ENCODE measurements at places on chromosomes 2 and 18.

- no peak for DNase-seq
These were observed 60.0 kb upstream of the PSME4 start for GRCh38 chr2:54030806-54031205.

GRCh38 chr2:883803-884748, 66.6 kb upstream of the SNTG2 start:
- DNase-seq: no peak

GRCh38 chr18:13661779-13662256, 64.5 kb downstream of the FAM210A start:
- no peak for DNase-seq

DNA sequence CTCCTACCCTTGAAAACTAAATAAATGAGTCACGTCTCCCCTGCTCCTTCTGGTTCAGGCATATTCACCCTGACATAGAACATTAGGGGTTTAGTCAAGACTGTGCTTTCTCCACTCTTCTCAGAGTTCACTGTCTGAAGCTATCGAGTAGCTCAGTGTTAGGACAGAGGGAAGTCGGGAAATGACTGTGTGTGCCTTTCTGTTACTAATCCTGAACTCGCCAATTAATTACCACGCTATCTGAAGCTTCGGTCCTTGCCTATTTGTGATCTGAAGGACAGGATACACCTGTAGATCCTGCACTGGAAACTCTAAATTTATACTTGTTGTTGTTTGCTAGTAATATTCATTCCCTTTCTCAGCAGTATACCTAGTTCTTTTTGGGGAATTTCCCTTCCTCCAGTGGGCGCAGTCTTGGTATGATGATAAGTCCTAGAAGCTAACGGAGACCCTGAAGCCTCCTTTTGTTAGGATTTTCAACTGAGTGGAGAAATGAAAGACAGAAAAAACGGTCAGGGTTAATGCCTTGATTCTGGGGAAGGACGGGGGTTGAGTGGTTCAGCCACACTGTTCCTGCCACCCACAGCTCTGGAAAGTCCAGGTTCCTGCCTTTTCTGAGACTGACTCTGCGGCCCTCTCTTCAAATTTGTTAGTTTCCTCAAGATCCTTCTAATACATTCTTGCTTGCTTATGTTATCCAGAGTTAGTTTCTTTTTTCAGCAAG, 218.0 kb downstream of the DLGAP1 start:
- no peak for DNase-seq

DNA sequence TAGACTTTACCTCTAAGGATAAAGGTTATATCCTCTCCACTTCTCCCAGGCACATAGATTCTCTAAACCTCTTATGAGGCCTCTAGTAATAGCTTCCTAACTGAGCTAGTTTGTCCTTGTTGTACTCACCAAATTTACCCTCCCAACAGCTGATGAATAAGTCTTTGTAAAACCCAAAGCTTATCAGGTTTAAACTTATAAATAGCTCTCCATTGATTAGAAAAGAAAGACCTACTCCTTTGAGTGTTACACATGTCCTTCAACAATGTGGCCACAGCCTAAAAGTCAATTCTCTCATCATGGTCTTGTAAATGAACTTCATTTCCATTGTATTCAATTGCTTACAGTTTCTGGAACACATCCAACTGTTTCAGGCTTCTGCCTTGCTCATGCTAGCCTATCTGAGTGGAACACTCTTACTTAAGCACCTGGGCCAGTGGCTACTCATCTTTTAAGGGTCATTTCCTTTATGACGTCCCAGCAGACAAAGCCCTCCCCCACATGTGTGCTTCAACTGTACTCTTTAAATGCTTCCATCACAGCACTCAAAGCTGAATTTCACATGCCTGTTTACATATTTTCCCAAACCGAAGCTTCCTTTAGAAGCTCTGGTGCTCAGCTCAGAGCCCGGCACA, 131.6 kb downstream of the CDH2 start:
- no peak for DNase-seq

GRCh38 chr18:54786206-54786605, 42.1 kb upstream of the RAB27B start:
- no peak for DNase-seq

- peak; percentile 54 for DNase-seq
These were observed 53.8 kb downstream of the TGOLN2 start for GRCh38 chr2:85273738-85274731.

GRCh38 chr2:106995556-106995955, 109.6 kb upstream of the ST6GAL2 start:
- no peak for DNase-seq

DNA sequence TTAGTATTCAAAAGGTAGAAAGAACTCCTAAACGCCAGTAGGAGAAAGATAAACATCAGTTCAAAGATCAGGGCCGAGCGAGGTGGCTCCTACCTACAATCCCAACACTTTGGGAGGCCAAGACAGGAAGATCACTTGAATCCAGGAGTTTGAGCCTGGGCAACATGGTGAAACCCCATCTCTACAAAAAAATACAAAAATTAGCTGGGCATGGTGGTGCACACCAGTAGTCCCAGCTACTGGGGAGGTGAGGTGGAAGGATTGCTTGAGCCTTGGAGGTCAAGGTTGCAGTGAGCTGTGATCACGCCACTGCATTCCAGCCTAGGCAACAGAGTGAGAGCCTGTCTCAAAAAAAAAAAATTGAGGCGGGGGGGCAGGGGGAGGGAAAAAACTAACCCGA, 40.6 kb downstream of the MBOAT2 start:
- DNase-seq: no peak

DNA sequence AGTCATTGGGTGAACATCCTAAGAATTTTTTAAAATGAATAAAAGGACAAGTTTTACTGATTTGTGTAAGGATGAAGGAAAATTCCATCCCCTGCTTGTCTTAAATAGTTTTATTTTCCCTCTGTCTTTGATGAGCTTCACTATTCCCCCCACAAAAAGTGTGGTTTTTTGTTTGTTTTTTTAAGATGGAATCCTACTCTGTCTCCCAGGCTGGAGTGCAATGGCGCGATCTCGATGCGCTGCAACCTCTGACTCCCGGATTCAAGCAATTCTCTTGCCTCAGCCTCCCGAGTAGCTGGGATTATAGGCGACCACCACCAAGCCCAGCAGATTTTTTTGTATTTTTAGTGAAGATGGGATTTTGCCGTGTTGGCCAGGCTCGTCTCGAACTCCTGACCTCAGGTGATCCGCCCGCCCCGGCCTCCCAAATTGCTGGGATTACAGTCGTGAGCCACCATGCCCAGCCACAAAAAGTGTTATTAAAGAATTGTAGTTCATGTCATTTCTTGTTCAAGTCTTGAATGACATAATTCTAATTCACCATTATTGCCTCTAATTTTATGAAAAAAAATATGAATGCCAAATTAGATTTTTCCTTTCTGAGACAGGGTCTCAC, 91.7 kb downstream of the AGPS start:
- no peak for DNase-seq

DNA sequence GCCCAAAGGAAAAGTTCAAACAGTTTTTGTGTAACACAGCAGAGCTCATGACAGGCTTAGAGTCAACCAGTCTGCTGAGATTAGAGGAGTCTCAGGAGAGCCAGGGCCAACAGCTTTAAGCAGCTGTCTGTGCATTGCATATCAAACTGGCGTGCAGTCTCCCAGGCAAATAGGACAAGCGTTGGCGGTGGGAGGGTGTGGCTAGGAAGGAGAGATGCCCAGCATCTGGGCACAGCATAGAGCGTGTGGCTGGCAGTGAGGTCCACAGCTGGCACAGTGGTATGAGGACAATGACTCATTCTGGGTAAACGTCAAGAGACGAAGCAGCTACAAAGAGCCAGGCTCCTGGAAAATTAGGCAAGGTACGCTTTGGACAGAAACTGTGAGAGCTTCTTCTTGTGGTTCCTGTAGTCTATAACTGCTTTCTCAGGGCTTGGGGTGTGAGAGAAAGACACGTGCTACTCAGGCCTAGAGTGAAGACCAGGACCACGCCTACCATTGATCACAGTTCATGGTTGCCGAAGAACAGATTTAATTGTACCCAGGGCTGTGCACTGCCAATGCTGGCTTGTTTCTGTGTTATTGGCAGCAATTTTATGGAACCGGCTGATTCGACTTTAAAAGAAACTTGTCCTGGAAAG, 14.8 kb downstream of the ZAP70 start:
- DNase-seq: peak; percentile 86

DNA sequence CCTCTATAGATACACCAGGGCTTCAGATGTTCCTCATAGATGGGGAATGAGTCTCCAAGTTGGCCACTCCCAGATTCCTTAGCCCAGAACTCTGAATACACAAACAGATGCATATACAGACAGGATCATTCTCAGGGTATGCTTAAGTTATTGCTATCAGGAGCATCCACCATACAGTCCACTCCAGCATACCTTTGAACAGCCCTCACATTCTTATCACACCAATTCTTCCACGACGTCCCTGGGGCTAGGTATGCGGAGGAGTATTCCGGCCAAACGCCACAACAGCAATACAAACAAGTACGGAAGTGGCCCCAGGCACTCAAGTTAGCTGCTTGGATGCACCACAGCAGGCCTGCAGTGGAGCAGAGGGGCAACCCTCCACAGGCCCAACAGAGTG, 312.5 kb upstream of the CHAC2 start:
- no peak for DNase-seq

- DNase-seq: no peak
These were observed 36.4 kb upstream of the TBR1 start for GRCh38 chr2:161379740-161380139.

DNA sequence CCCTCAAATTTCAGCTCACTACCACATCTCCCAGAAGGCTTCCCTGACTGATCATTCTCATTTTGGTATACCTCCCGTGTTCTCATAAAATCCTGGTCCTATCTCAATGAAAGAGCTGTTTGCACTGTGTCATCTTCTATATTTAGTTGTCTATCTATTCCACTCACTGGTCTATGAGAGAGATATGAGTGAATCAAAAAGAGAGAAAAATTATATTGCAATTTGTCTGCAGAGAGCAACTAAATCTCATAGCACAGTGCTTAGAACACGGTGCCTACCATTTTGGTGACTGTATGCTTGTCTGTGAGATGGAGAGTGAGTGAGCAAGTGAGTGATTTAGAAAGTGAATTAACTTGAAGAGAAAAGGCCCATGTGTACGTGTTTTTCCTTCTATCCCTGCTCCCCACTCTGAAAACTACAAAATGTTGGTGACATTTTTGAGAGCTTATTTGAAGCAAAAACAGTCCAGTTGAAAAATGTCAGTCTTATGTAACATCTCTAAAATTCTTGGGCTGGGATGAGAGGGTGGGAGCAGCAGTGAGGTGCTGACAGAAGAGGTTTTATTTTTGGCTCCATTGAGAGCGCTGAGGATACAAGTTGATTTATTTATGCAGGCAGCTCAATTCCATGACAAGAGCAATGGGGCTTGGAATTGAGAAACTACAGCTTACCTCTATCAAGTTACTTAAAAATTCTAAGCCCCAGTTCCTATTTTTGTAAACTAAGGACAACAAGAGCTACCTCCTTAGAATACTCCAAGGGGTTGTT, 373.5 kb upstream of the CHST9 start:
- DNase-seq: no peak

DNA sequence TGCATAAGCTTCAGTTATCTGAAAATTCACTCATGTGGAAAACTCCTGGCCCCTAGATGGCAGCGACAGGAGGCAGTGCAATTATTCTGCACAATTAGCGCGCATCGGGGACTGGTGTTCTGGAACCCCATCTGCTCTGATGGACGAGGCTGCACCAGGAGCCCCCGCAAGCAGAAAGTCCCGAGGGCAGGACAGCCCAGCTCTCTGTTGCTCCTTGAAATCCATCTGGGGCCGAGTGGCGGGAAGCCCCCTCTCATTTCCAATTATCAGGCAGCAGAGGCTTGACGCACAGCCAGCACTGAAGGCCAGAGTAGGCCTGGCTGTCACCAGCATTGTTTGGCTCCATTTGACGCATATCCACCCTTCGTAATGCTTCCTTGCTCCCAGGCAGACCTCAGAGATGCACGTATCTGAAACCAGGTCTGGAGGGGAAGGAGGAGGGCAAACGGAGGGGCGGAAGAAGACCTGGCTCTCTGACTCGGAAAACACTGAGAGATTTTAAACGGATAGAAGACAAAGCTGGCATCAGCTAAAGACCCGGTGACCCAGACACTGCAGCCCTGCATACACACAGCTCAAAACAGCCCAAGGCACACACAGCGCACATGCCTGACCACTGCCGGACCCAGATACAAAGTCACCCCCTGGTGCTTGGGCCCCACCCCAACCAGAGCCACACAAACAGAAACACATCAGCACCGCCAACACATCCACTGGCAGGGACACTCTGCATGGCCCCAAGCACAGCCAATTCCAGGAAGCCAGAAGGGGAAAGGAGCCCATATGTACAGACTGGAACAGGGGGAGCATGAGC, 69.8 kb downstream of the TNS1 start:
- no peak for DNase-seq

DNA sequence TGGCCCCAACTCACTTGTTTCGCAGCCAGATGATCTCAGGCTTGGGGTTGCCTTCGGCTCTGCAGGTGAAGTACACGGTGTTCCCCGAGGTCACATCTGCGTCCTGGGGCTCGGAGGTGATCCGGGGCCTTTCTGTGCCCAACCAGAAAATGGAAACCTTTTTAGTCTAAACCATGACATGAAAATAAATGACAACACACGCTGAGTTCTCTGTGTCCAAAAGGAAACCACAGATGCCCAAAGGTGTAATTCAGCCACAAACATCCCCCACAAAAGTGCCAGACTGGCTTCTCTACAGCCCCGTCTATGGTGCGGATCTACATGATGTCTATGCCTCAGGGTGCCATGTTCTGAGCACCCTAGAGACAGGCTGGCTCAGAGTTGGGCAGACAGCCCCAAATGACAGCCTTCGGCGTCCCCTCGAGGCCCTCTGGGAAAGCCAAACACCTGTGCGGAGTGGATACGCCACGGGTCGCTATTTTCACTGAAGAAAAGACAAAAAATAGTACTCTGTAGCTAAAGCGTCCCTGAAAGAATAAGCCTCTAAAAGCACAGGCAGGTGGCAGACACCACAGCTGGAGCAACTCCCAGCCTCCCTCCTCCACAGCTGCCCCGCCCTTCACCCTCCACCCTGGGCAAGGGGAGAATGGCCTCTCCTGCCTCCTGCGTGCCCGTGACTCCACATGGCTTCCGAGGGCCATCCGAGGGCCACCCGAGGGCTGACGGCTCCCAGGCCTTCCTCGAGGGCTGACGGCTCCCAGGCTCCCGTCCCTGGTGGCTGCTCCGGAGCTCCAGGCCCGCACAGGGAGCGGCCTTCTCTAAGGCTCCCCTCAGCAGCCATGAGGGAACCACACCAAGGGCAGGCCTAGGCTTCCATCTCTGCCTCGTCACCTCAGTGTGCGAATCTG, 67.1 kb downstream of the PXDN start:
- no peak for DNase-seq

GRCh38 chr2:106581328-106581727, 94.2 kb downstream of the CD8B2 start:
- no peak for DNase-seq

All from right hindlimb (tissue), 1 donor.